IPS-NIHi11 (cell line): ENCODE measurements at places on chromosomes 4 and X.

DNA sequence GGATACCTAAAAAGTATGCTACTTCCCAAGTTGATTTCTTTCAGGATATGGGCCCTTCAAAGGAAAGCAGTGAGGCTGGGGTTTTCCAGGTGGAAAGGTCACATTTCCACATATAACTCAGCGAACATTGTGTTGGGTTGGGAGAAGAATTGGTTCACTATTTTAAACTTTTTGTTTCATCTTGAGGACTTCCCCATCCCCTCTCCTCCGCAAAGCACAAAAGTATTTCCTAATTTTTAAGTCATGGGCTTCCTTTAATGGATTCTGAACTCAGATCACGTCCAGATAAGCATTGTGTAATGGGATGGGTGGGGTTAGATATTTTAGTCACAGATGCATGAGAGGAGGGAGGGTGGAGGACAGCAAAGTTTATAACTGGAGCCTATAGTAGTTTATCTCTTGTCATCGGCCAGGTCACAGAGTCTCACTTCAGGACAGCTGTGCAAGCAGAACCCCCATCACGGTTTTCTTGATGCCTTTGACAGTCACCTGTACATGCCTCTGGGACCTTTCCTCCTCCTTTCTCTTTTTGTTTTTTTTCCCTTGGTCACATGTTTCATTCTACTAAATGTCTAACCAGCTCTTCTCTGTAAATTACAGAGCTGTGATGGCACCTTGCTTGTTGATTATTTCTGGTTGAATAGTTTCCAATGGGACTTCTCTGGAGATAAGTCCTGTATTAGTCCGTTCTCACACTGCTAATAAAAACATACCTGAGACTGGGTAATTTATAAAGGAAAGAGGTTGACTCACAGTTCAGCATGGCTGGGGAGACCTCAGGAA, 115.4 kb downstream of the PTTG2 start:
- no peak for DNase-seq

GRCh38 chrX:128807367-128807766, 715.9 kb downstream of the SMARCA1 start:
- DNase-seq: no peak

DNA sequence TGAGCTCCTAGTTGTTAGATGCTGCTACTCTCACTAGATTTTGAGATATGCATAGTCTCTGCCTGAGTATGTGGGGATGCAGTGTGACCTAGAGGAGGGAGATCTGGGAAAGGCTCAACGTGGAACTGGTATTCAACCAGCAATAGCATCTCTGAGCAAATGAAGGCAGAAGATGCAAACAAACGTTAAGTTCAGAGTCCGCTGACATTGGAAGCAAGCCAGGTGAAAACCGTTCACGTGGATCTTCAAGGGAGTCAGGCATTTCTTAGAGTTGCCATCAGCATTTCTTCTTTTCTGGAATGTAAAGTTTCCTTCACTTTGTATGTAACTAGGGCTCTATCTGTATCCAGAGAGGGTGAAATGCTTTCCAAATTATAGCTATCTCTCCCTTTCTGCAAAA, 59.9 kb downstream of the C4orf51 start:
- no peak for DNase-seq

DNA sequence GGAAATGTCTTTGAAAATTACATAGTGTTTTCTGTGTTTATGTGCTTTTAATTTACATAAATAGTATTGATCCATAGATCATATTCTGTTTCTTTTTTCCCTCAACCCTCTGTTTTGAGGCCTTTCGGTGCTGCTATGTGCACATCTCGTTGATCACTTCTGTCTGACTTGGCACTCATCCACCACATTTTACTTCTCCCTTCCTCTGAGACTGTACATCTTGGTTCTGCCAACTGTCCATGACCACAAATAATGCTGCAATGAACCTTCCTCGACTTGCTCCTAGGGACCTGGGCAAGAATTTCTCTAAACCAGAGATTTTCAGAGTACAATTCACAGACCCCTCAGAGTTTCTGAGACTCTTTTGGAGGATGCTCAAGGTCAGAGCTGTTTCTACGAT, 74.4 kb downstream of the RTL5 start:
- DNase-seq: no peak

- DNase-seq: no peak
Measured at GRCh38 chr4:18202486-18202885, 180.9 kb upstream of the LCORL start.

GRCh38 chr4:116585246-116585645, 500.1 kb downstream of the TRAM1L1 start:
- no peak for DNase-seq

DNA sequence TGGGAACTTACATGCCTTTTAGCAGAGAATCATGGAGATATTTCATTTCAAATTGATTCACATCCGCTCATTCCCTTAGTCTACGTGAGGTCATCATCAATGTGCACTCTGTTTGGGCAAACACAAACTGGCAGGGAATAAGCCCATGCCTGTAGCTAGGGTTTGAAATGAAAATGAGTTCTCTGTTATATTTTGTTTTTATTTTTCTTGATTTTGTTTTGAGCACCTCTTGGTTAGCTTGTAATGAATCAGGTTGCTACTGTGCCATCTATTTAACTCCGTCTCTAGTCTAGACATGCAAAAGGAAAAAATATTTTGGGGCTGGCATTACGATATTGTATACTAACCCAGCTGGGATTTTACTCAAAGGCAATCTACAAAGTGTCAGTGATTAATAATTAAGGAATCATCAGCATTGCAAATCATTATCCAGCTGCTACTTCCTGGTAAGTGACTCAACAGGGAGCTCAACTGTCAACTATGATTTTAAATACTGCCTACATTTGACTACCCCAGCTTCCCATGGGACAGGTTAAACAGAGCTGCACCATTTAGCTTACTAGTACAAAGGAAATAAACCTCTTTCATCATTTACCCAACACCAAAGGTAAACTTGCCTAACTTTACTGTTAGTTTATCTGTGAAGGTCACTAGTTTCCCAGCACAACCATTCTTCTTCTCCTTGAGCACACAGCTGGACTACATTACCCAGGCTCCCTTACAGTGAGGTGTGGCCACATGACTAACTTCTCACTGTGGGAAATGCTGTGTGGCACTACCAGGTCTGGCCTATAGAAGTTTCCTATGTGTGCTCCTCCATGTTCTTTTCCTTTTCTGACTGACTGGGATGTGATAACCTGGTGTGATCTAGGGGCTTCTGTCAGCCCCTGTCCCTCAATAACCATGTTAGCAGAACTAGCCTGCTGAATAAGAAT, 21.2 kb upstream of the TRPC5OS start:
- peak; percentile 21 for DNase-seq

DNA sequence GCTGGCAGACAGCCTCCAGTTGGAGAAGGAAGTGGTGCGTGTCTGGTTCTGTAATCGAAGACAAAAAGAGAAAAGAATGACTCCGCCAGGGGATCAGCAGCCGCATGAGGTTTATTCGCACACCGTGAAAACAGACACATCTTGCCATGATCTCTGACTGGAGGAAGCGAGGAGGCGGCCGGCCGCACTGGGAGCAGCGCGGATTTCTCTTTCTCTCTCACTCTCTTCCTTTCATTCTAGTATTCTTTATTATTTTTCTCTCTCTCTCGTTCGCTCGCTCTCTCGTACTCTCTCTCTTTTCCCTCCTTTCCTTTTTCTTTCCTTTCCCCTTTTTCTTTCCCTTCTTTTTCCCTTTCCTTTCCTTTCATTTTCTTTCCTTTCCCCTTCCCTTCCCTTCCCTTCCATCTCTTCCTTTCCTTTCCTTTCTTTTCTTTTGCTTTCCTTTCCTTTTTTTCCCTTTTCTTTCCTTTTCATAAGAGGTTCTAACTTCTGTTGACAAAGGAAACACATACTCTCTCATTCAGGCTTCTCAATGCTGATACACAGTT, 1.2 kb downstream of the POU3F4 start:
- no peak for DNase-seq

- no peak for DNase-seq
Measured at GRCh38 chr4:65696436-65696835, 26.1 kb upstream of the EPHA5 start.

- DNase-seq: peak; percentile 54
Measured at GRCh38 chr4:81472281-81473182, 825 bp upstream of the RASGEF1B start.

GRCh38 chr4:138677748-138678147, 337.8 kb upstream of the NOCT start:
- no peak for DNase-seq

DNA sequence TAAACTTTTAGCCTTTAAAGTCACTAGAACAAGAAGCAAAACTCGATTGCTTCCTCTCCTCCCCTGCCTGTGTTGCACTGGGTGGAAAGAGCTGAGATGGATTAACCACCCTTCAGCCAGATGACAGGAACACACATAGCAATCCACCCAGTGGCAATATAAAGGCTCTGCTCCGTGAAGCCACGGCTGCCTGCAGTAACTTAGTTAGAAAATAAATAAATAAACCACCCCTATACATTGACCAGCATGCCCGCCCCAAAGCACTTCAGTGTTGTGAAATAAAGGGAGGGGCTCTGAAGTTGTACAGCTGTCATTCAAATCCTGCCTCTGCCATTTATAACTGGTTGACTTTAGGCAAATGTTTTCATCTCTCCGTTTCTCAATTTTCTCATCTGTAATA, 217.1 kb upstream of the LDB2 start:
- DNase-seq: peak; percentile 7

DNA sequence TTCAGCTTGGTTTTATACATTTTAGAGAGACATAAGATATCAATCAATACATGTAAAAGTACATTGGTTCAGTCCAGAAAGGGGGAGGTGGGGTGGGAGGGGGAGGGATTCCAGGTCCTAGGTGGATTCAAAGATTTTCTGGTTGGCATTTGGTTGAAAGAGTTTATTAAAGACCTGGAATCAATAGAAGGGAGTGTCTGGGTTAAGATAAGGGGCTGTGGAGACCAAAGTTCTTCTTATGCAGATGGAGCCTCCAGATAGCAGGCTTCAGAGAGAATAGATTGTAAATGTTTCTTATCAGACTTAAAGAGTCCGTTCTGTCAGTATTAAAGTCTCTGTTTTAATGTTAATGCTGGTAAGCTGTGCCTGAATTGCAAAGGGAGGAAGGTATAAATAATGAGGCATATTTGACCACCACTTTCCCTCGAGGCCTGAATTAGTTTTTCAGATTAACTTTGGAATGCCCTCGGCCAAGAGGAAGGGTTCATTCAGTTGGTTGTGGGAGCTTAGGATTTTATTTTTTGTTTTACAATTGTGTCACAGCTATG, 169.9 kb downstream of the AASDH start:
- DNase-seq: no peak

DNA sequence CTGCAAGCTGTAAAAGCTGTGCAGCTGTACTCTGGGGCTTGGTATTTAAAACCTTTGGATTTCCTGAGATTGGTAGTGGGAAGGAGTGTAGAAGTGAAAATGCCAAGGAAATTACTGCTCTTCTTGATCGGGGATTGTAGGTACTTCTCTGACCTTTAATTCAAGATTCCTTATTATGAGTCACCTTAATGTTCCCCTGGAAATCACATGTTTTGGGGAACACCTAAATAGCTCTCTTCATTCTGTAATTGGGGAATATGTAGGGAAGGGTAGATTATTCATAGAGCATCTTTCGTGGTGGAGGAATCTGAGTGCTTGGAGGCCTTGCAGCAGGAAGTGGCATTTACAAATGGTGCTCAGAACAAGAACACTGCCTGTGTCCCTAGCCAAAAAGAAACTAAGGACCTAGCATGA, 137.8 kb downstream of the UCHL1 start:
- DNase-seq: no peak

DNA sequence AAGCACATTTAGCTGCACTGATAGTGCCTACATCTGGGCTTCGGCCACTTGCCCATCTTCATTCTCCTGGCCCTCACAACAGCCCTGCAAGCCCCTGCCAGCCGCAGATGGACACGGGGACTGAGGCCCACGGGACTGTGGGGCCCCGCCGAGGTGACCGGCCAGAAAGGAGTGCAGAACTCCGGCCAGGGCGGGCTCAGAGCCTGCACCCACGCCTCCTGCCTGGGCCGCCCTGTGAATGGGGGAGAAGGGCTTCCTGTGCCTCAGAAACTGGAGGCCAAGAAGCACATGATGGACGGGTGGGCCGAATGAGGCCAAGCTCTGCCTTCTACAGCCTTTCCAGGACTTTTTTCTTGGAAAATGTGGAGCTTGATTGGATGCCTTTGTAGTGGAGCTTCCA, 35.7 kb upstream of the HGFAC start:
- no peak for DNase-seq

DNA sequence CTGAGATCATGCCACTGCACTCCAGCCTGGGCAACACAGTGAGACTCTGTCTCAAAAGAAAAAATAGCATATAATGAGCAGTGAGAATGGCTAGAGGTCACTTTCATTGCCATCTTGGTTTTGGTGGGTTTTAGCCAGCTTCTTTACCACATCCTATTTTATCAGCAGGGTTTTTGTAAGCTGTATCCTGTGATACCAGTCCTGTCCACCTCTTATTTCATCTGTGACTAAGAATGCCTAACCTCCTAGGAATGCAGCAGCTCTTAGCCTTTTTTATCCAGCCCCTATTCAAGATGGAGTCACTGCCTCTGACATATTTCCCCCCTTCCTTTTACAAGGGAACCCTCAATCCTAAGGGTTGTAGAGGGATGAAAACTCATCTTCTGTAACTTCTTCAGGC, 26.1 kb upstream of the IGFBP7 start:
- DNase-seq: no peak

- DNase-seq: no peak
Measured at GRCh38 chrX:100995469-100995868, 26.0 kb downstream of the ARL13A start.

DNA sequence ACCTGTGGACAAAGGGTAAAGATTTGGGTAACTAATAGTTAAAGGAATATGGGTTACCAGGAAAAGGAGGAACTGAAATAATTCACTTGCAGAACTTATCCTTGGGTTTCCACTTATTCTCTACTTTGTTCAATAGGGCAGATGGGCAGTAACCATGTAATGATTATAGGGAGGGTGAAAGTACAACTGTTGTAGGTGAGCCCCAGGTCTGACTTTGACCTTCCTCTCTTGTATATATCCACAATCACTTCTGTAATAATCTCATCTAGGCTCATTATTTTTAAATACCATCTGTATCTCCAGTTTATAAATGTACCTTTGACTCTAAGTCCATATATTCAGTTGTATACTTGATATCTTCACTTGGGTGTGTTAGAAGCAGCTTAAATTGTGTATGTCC, 32.1 kb downstream of the CXXC4 start:
- no peak for DNase-seq

DNA sequence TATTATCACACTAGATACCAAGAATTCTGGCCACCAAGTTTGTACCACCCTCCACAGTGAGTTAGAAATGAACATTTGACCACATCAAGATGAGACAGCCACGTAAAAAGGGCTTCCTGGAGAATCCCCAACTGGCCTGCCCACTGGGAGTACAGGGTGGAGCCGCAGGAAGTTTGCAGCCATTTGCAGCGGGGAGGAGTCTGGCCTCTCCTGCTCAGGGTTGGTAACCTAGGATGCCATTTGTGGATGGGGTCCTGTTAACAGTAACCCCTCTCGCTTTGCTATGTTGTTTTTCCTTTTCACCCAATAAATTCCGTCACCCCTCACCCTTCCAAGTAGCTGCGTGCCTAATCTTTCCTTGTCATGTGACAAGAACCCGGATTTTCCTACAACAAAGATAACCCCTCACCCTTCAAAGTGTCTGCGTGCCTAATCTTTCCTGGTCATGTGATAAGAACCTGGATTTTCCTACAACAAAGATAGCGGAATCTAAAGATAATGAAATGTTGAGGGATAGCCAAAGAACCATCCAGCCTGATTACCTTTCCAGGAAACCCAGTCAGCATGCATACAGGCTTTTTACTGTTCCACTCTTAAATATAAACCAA, 245.4 kb downstream of the NAF1 start:
- peak; percentile 23 for DNase-seq

- no peak for DNase-seq
Measured at GRCh38 chr4:122479935-122480416, 23.5 kb upstream of the IL2 start.

GRCh38 chrX:139739138-139739537, 31.2 kb upstream of the MCF2 start:
- DNase-seq: no peak
